ENCODE measurements at places on chromosomes 1 and 21.

GRCh38 chr1:165352442-165353293 is 3.8 kb downstream of the LMX1A start:
- DNase-seq: no peak

GRCh38 chr1:155124503-155125463 is 2.9 kb upstream of the EFNA1 start:
- DNase-seq: no peak

DNA sequence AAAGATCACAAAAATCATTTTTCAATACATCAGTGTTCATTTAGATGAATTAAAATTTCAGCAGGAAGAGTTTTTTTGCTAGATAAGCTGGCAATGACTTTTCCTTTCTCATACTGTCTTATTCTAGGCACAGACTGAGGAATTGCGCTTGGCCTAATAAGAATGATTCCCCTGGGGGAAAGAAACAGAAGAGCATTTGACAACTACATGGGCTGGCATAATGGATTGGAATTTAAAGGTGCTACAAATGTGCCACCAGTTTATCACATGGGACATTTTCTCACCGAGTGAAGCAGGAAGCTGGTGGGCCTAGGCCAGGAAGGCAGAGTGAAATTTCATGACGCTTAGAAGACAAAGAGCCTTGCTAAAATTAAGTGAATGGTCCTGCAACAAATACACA is 39.3 kb downstream of the CDKN2C start:
- DNase-seq: no peak

DNA sequence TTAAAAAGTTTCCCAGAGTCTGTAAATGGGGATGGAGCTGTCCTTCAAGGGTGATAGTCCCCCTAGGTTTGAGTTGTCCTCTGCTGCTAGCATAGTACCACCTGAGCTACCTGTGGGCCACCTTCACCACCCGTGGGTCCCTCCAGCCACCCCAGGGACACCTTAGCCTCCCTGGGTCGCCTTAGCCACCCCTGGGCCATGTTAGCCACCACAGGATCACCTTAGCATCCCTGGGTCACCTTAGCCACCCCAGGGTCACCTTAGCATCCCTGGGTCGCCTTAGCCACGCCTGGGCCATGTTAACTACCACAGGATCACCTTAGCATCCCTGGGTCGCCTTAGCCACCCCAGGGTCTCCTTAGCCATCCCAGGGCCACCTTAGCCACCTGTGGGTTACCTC is 67.1 kb downstream of the ADARB1 start:
- no peak for DNase-seq

GRCh38 chr1:116375148-116375886 is 2.3 kb downstream of the ATP1A1 start:
- DNase-seq: peak; percentile 42

DNA sequence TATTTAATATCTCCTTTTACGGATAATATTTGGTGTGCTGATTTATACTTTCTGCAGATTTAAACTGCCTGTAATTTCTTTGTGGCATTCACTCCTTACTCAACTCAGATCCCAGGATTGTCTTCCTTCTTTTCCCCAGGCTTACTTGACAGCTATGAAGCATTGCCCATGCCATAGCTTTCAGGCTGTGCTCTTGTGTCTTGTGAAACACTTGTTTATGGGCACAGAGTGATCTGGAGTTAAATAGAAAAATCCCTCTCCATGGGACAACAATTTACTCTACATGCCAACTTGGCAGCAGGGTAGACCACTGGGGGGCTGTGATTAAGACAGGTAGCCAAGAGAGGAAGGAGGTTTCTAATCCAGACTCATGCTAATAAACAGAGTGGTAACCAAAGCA is 57.4 kb downstream of the PPP1R12B start:
- DNase-seq: no peak
